ENCODE measurements at places on chromosomes 13 and 19.

DNA sequence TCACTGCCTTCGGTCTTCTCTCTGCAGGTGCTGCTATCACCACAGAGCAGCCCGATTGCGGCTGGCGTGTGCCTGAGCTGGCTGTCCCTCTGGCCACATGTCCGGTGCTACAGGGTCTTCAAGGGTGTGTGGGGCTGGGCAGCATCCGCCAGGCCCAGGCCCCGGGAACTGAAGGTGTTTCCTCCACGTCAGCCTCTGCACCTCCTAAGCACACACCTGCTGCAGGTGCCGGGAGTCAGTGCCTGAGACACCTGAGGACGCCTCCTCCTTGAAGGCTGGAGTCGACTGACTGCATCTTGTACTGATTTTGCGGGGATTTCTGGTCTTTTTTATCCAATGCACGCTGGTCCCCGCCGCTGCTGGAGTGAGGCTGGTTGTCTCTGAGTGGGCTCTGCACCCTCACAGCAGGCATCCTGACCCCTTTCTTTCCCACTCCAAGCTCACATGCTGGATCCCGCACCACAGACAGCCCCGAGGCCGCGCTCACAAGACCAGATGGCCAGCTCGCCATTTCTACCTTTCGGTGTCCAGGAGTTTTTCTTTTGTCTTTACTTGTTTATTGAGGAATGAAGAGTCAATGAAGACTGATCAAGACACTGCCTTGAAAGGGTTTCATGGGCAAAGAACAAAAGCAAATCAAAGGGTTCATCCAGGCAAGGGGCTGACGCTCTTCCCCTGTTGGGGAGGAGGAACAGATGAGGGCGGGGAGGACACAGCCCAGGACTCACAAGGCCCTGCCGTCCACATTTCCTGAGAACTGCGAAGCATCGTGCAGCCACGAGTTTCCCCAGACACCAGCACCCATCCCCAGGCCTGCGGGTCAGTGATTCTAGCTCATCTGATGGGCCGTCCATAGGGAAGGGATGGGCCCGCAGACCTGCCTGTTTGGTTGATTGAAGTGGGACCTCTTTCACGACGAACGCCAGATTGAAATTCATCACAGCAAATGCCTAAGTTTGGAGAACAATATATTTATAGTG lies 203.8 kb upstream of the SOX1 start:
- no peak for DNase-seq

DNA sequence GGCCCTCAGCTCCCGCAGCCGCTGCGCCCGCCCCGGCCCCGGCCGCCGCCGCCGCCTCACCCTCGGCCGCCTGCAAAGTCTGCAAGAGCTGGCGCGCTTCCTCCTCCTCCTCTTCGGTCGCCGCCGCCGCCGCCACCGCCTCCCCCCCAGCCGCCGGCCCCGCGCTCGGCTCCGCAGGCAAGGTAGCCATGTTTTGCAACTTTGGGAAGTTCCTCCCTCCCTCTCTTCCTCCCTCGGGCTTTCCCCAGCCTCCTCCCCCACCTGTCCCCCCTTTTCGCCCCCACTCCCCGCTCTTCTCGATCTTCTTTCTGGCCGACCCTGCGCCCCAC lies 433 bp downstream of the SIX5 start:
- peak; percentile 28 for DNase-seq

- DNase-seq, result no peak
Measured at GRCh38 chr19:51948975-51949374, 21.7 kb downstream of the ZNF613 start.

GRCh38 chr19:5334824-5335500 lies 5.7 kb downstream of the PTPRS start:
- DNase-seq, result no peak

DNA sequence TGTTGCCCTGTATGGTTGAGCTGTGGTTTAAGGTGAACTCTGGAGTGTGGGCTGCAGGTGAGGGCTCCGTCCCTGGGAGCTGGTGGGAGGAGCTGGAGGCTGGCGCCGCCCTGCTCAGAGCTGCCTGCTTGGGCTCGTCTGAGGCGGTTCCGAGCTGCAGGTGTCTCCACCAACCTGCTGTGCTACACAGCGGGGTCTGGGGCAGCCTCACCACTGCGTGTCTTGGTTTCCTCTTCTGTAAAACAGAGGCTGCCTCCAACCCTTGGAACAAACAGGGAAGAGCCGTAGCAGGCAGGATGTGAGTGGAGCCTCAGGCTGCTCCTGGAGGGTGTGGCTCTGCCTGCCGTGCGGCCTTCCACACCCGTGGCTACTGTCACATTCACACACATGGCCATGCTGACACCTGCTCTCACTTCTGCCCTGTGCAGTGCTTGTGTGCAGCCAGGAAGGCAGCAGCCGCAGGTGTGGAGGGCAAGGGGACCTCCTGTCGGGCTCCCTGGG lies 21.4 kb downstream of the NAXD start:
- DNase-seq, result no peak

- no peak for DNase-seq
Measured at GRCh38 chr13:29318741-29319140, 276.7 kb downstream of the SLC7A1 start.

Data from 8988T (cell line).